Stimulated activated CD4-positive, alpha-beta T cell treated with anti-CD3 and anti-CD28 coated beads, Interleukin-4, amount 100 ng/mL, for 4 hours (primary cell): ENCODE measurements at places on chromosomes 2 and 18.

- DNase-seq: no peak
These were observed 22.5 kb downstream of the LIPG start for GRCh38 chr18:49584394-49584793.

DNA sequence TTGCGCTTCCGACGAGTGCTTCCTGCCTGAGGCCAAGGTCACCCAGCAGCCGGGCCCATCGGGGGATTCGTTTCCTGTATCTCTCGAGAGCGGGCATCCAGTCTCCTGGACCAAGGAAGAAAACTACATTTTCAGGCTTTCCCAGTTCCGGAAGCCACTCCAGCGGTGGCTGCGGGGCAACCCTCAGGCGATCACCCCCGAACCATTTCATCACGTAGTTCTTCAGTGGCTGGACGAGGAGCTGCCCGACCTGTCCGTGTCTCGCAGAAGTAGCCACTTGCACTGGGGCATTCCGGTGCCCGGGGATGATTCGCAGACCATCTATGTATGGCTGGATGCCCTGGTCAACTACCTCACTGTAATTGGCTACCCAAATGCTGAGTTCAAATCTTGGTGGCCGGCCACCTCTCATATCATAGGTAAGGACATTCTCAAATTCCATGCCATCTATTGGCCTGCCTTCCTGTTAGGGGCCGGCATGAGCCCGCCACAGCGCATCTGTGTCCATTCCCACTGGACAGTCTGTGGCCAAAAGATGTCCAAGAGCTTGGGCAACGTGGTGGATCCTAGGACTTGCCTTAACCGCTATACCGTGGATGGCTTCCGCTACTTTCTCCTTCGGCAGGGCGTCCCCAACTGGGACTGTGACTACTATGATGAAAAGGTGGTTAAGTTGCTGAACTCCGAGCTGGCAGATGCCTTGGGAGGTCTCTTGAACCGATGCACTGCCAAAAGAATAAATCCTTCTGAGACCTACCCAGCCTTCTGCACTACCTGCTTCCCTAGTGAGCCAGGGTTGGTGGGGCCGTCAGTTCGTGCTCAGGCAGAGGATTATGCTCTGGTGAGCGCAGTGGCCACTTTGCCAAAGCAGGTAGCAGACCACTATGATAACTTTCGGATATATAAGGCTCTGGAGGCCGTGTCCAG is 1.0 kb downstream of the MARS2 start:
- DNase-seq: no peak

- DNase-seq: no peak
These were observed 27.8 kb downstream of the RTP5 start for GRCh38 chr2:241897231-241897916.

GRCh38 chr2:148642891-148643416 is 1.6 kb upstream of the EPC2 start:
- no peak for DNase-seq
